Astrocyte of the cerebellum (primary cell): ENCODE measurements at places on chromosomes 11 and 22.

DNA sequence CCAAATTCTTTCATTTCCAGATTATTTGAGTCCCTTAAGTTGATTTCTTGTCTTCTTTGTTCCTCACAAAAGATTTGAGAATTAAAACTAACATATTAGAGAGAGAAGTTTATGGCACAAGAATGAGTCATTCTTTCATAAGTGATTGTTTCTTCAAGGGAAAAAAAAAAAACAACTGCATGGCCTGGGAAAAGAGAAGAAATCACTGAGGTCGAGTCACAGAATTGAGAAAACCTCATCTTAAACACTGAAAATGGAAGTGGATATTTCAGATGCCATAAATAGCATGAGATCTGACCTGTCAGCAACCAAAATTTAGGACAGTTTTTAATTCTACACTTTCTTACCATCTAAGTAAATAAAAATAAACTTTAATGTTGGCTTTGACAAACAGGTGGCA is 87.2 kb downstream of the CWF19L2 start:
- no peak for DNase-seq

- no peak for DNase-seq
Measured at GRCh38 chr11:3196161-3197043, 22.2 kb downstream of the MRGPRG start.

GRCh38 chr11:80598905-80599304 is 1158.1 kb upstream of the TENM4 start:
- DNase-seq = no peak

DNA sequence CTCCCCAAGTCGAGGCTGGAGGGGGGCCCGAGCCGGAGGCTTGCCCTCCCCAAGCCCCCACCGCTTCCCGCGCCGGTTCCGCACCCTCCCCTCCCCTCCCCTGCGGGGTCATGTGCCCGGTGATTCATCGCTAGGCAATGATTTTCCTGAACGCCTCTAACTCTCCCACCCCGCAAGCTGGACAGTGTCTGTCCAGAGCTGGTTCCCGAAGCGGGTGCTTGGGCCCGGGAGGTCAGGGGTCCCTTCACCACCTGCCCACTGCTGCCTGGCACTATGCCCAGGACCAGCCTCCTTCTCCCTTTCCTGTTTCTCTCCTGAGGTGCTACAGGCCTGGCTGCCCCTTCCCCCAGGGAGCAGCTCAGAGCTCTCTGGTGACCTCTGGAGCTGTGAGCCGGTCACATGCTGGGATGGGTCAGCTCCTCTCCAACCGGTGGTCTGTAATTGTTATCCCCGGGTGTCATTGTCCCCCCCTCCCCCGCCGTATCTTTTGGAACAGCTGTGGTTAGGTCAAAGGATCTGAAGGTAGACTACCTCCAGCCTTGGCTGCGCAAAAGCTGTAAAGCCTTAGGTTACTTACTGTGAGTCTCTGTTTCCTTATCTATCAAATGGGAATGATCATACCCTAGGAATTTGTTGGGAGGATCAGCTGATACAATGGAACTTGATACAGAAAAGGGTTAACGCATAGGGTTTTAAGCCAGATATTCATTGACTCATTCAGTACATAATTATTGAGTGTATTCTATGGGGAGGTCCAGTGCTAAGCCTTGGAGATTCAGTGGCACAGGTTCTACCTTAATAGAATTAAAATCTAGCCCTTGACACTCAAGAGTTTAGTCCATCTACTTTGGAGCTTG is 753 bp downstream of the STX3 start:
- peak; percentile 26 for DNase-seq

DNA sequence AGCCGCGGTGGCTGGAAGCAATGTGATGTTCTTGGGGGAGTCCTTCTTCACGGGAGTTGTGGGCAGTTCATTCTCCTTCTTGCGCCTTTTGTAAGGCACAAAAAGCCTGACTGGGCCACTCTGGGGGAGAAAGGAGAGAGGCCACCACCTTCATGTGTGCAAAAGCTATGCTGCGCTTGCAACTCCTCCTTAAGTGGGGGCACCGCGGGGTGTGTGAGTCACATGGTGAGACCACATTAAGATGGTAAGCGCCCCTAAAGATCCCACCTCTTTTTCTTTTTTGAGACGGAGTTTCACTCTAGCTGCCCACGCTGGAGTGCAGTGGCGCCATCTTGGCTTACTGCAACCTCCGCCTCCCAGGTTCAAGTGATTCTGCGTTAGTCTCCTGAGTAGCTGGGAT is 14.1 kb downstream of the DEAF1 start:
- DNase-seq = no peak

GRCh38 chr11:94926271-94926625 is 47.1 kb downstream of the CWC15 start:
- DNase-seq = no peak

- DNase-seq = no peak
Measured at GRCh38 chr11:95599959-95600586, 189.5 kb downstream of the FAM76B start.

DNA sequence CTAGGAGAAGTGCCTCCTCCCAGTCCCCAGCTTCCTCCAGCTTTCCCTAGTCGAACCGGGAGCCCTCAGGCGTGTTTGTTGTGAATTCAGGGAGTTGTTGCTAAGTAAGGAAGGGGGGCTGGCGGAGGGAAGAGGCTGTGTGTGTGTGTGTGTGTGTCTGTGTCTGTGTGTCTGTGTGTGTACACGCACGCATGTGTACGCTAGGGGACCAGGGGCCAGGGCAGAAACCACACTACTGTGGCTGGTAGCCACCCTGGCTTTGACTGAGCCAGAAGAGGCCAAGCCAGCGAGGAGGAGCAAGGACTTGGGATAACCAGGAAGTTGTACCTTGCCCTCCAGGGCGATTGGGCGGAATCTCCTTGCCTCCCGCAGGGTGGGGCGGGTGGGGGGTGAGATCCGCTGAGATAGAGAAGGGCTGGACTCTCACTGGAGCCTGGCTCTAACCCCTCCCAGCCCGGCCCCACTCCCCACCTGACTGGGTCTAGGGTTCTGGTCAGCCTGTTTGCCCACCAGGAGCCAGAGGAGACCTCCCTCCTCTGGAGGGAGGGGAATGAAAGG is 7.5 kb downstream of the BCL9L start:
- DNase-seq = peak; percentile 90

DNA sequence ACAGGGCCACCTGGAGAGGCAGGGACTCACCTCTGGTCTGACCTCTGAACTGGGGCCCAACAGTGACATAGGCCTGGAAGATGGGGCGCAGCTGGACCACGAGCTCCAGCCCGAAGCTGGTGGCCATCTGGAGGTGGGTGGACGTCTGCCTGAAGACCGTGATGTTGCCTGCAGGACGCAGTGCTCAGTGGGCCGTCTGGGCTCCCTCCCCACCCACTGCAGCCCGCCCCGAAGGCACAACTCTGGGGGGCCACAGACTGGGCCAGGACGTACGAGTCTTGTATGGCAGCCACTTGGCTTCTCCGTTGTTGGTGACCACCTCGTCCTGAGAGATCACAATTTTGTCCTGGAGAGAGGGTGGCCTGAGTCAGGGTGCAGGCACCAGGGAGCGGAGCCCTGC is 7.9 kb downstream of the MUC6 start:
- DNase-seq = no peak
